ENCODE measurements at places on chromosomes 16 and 17. TPM values are rescaled to one million over a fixed set of nuclear protein-coding genes. Genes with fewer than 3 reads are reported as not detected.

Gene CLEC19A
- 8.2 TPM for total RNA-seq

Gene SPNS3
- not detected for total RNA-seq

Gene TMEM88
- total RNA-seq = 13.8 TPM

Gene TEKT3
- total RNA-seq = 0.97 TPM

Gene MILR1
- not detected for total RNA-seq

Gene ENO3
- 24.5 TPM for total RNA-seq

Gene CDT1
- 7.8 TPM for total RNA-seq

Gene LMF1
- 3.4 TPM for total RNA-seq

Gene PTX4
- total RNA-seq = not detected

Gene TBC1D28
- total RNA-seq = not detected

Gene TBC1D3
- not detected for total RNA-seq

Gene KLHL11
- total RNA-seq = 28.5 TPM

Gene SULT1A3
- 6.2 TPM for total RNA-seq

Gene HOXB7
- total RNA-seq = not detected
